ENCODE measurements at places on chromosomes 2 and 18.

GRCh38 chr18:48075707-48076093, 145.2 kb upstream of the SMAD2 start:
- DNase-seq, result no peak

DNA sequence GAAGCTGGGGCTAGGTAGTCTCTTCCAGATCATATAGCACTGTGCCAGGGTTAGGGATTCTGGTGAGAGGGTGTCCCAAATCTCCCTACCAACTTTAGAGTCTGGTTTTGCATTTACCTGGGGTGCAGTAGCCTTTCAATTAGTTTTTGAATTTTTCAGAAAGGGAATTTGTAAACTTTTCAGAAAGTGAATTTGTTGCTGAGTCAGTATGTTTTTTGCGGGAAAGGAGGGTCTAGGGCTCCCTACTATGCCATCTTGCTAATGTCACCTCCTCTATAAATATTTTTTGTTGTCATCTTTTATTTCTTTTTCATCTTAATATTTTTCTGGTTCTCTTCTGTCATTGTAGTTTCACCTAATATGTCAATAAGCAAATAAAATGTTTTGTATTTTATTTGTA, 95.8 kb upstream of the FAM98A start:
- no peak for DNase-seq

DNA sequence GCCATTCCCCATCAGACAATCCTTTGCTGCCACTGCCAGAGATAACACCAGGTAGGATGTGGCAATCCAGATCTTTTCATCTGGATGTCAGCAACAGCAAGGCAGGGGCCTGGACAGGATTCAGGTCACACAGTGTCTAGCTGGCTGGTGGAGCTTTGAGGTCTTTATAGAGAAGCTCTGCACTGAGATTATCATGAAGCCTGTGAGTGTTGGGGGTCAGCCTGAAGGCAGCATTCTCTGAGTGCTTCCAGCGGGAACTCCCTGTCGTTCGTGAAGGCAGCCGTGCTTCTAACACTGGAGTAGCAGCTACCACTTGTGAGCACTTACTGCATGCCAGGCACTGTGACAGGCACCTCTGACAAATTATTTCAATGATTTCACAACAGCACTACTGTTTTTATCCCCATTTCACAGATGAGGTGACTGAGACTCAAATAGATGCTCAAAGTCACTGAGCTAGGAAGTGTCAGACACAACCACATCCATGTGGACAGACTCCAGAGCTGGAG, 85.7 kb downstream of the SEMA4F start:
- DNase-seq, result no peak

GRCh38 chr18:59063300-59063906, 76.3 kb upstream of the SEC11C start:
- DNase-seq, result no peak

GRCh38 chr2:108594982-108595464, 60.8 kb downstream of the LIMS1 start:
- DNase-seq, result no peak

- DNase-seq, result no peak
These were observed 359.3 kb downstream of the TMEM182 start for GRCh38 chr2:103121106-103121505.

GRCh38 chr2:24618144-24618543, 127.1 kb downstream of the NCOA1 start:
- DNase-seq, result no peak

- no peak for DNase-seq
These were observed 5.4 kb upstream of the MTCL1 start for GRCh38 chr18:8699948-8700347.

DNA sequence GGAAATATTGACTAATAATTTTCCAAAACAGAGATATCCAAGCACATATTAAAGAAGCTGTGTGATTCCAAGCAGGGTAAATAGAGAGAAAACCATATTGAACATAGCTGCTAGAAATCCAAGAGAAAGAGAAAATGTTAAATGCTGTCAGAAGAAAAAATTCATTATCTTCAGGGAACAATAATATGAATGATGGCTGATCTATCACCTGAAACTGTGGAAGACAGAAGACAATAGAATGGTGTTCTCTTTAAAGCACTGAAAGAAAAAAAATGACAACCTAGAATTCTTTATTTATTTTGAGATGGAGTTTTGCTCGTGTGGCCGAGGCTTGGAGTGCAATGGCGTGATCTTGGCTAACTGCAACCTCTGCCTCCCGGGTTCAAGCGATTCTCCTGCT, 17.3 kb downstream of the PPP1CB start:
- DNase-seq, result no peak

DNA sequence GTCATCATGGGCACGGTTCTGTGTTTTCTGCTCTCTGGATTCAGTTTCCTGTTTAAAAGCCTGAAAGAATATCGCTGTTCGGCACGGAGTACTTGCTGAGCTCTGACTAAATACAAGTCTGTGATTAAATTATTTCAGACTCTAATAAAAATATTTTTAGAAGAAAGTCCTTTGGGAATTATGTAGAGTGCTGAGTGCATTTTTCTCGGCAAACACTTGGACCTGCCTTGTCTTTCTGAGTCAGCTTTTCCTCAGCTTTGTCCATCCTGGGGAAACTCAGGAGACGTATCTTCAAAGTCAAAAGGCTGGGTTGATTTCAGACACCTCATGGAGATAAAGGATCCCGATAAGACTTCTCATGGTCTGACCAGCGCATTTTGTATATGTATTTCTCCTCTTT, 45.9 kb downstream of the IL1R2 start:
- DNase-seq, result no peak

- no peak for DNase-seq
These were observed 14.8 kb upstream of the INHBB start for GRCh38 chr2:120330946-120331822.

- no peak for DNase-seq
These were observed 37.4 kb upstream of the PAX8 start for GRCh38 chr2:113316085-113316484.

- DNase-seq, result no peak
These were observed 71.3 kb downstream of the TMEM18 start for GRCh38 chr2:605674-606608.

GRCh38 chr2:3125001-3125760, 252.4 kb downstream of the EIPR1 start:
- no peak for DNase-seq

DNA sequence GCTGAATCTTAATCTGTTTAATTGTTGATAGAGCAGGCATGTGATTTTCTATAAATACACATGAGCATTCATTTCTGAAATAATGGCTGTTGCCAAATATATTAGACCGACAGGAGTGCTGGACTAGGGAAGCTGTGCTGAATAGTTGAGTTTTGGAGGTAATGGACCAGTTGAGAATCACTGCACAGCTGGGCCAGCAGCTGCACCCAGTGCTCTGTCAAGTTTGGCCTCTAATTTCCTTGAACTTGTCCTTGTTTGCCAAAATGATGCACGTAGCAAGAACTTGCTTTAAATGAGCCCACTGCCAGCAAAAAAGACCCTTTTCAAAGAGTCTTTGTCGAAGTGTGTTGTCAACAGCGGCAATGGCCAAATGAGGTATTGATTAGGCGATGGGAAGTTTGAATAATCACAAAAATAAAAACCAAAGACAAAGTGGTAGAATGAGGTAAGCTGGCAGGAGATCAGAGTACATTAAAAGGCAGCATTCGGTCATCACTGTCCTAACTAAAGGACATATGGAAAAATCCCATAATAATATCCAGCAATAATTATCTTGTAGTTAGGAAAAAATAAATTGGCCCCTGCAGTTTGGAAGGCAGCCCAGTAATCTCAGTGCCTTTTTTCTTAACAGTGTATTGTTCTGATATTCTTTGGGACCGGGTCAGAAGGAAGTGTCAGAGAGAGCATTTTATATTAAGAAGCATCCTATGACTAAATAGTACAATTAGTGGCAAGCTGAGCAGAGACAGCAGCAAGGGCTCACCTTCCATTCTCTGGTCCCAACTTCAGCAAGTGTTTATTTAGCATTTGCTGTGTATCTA, 126.2 kb downstream of the RAPGEF4 start:
- DNase-seq, result no peak

- no peak for DNase-seq
These were observed 51.4 kb downstream of the TRAPPC12 start for GRCh38 chr2:3430740-3431490.

GRCh38 chr2:68906716-68907115, 35.5 kb upstream of the BMP10 start:
- no peak for DNase-seq

GRCh38 chr18:24534737-24535136, 74.3 kb downstream of the HRH4 start:
- no peak for DNase-seq

GRCh38 chr2:70508711-70509462, 44.7 kb downstream of the TGFA start:
- no peak for DNase-seq

DNA sequence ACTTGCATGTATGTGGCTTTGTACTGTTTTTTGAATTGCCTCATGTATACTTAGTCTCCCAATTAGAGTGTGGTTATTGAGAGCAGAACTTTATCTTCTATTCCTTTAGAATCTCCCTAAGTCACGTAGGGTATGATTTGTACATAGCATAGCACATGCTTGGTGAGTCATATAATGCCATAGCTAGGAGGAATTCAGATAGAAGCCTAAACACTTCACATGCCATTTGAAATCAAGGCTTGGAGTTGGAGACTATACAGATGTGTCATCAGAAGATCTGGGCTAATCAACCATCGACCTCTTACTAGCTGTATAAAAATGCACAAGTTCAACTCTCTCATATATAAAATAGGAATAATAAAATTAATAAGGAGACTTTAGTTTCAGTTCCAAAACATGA, 222.6 kb upstream of the ST6GAL2 start:
- no peak for DNase-seq

GRCh38 chr2:40435426-40436092, 16.3 kb downstream of the SLC8A1 start:
- no peak for DNase-seq

GRCh38 chr18:3455090-3455635, 5.2 kb downstream of the TGIF1 start:
- DNase-seq, result no peak

DNA sequence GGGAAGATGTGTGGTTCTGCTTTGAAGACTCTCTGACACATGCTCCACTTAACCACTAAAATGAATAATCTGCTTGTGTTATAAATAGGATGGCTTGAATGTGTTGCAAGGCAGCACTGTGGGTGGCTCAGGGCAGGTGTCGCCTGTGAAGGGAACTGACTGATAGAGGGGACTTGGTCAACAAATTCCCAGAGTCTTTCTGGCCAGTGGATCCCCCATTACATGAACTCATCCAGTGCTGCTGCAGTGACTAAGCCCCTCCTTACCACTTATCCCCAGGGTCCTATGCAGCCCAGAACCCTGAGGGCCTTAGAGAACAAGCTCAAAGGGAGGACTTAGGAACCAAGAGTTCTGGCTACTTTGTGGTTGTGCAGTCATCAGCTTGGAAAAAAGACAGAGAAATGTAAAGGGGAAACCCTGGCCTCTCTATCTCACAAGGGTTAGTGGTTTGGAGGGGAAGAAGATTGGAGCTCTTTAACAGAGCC, 226.2 kb upstream of the TNP1 start:
- DNase-seq, result no peak

- DNase-seq, result no peak
These were observed 32.5 kb downstream of the MERTK start for GRCh38 chr2:111930875-111931274.

GRCh38 chr2:23008951-23009350, 376.0 kb upstream of the KLHL29 start:
- DNase-seq, result no peak

DNA sequence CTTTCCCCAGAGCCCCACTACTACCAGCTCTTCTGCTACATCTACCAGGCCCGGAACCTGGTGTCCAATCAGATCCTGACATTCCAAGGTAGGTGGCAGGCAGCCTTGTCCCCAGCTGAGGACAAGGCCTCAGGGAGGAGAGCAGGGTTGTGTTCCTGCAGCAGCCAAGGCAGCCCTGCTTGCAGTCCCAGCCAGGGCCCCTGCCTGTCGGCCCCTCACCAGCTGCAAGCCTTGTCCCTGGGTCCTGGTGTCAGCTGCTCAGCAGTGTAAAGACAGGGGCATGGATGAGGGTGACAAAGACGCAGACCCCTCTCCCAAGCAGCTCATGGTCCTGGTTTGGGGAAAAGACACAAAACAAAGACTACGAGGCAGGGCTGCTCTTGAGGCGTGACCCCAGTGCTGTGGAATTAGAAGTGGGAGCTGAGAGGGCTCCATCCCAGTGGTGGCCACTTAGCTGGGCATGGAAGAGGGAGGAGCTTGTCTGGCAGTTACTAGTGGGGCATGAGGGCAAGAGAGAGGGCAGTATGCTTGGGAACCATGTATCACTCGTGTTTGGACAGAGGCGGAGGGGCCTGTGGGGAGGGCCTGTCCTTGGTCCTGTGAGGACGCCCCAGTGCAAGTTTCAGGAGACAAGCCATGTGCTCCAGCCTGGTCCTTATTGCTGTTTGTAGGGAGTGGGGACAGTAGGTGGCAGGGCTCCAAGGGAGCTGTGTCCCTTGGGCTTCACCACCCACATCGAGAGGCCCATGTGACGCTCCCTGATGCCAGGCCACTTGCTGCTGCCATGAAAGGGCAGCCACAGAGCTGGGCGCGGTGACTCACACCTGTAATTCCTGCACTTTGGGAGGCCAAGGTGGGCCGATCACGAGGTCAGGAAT, 47.5 kb downstream of the LMAN2L start:
- no peak for DNase-seq

GRCh38 chr2:170235860-170236679, 58.1 kb downstream of the MYO3B start:
- DNase-seq, result no peak

DNA sequence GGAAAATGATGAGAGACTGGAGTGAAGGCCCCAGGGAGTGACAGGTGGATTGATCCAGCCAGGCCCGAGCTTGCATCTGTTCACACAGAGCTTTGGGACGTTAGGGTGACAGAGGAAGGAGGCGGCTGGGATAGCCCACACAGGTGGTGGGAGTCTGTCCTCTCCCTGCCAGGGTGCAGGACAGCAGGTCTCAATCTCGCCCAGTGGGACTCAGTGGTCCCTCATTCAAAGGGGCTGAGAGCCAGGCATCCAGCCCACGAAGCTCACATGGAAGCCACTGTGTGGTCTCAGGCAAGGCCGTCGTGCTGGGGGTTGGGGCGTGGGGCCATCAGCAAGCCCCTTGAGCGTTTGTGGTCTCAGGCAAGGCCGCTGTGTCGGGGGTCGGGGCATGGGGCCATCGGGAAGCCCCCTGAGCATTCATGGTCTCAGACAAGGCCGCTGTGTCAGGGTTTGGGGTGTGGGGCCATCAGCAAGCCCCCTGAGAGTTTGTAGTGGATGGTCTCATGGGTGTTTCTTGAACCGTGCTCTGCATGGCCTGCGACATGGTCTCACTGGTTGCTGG, 8.3 kb downstream of the KCNG2 start:
- DNase-seq, result no peak
